Right atrium auricular region (tissue), 2 donors: ENCODE measurements at places on chromosomes 1 and 21. TPM values are rescaled to one million over a fixed set of nuclear protein-coding genes. Genes with fewer than 3 reads are reported as not detected.
A peak's percentile ranks its signal among the peaks of the same experiment; 100 is the strongest.

DNA sequence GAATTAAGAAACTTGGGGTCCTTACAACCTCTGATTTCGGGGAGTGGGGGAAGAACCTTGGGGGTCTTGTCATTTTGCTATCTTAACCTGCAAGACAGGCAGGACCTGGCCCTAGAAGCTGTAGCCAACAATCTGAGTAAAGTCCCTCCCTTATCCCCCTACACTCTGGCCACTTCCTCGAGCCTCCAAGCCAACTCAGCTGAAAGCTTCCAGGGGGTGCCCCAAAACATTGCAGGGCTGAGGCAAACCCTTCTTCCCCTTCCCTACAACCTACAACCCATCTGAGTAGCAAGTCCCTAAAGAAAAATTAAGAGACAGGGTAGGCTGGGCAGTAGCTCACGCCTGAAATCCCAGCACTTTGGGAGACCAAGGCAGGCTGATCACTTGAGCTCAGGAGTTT lies 5.0 kb downstream of the CERS2 start:
- peaks cover 43% of the 10 kb centered on the region for H3K36me3 ChIP-seq
- no peak overlapping the region for H3K27ac ChIP-seq
- H3K4me3 ChIP-seq: no peak overlapping the region
- H3K27me3 ChIP-seq: no peaks in the 10 kb centered on the region
- H3K4me1 ChIP-seq: peaks cover 44% of the 10 kb centered on the region
- no peak for DNase-seq

DNA sequence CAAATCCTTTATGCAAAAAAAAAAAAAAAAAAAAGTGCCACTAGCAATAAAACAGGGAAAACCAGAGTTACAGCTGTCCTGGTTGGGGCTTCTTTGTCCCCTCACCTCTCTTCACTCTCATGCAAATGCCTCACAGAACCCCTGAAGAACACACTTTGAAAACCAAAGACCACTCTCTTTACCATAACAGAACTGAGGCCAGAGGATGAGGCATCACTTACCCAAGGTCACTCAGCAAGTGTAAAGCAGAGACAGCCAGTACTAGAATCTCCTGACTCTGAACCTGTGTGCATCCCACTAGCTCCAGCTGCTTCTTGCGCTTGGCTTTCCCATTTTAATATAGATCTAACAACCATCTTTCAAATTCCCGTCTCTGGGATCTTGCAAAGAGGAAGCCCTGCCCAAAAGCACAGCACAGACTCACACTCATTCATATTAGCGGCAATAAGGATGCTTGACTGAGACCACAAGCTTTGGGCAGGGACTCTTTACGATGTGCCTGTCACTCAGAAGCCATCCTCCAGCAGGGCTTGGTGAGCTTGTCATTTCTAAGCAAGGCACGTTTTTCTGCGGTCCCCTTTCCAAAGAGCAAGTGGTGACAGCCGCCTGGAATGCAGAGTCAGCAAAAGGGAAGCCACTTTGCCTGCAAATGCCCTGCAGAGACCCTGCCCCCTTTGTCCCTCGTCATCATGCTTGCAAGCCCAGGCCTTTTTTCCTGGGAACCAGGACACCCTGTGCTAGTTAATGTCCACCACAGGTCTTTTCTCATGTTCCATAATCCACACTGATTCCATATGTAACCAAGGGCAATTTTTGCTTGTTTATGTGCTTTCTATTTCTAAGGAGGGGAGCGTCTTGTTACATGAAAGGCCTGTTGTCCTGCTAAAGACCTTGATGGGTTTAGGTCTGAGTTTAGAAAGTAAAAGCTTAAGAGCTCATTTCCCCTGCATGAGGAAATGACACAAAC lies 76.5 kb upstream of the NFIA start:
- no peaks in the 10 kb centered on the region for H3K36me3 ChIP-seq
- H3K27me3 ChIP-seq: no peaks in the 10 kb centered on the region
- DNase-seq: no peak
- no peak overlapping the region for H3K4me3 ChIP-seq

GRCh38 chr21:35424122-35424521 lies 375.0 kb upstream of the RUNX1 start:
- no peaks in the 10 kb centered on the region for H3K4me1 ChIP-seq
- H3K4me3 ChIP-seq: no peak overlapping the region
- no peaks in the 10 kb centered on the region for H3K36me3 ChIP-seq

GRCh38 chr1:6423321-6423999 lies 1.1 kb upstream of the ESPN start:
- H3K4me3 ChIP-seq: peak overlapping the region; percentile 7
- no peak overlapping the region for H3K27ac ChIP-seq
- peaks cover 47% of the 10 kb centered on the region for H3K27me3 ChIP-seq
- no peaks in the 10 kb centered on the region for H3K36me3 ChIP-seq
- H3K4me1 ChIP-seq: no peaks in the 10 kb centered on the region

- H3K27me3 ChIP-seq: no peaks in the 10 kb centered on the region
- no peak overlapping the region for H3K4me3 ChIP-seq
- no peak for DNase-seq
- H3K27ac ChIP-seq: no peak overlapping the region
- no peaks in the 10 kb centered on the region for H3K36me3 ChIP-seq
Observed at GRCh38 chr1:239566074-239566473, 179.7 kb downstream of the CHRM3 start.

Gene ADCY10
- total RNA-seq: 0.35 TPM
